ENCODE measurements at places on chromosomes 11 and 22.

GRCh38 chr11:76602431-76602861 is 68.1 kb downstream of the LRRC32 start:
- DNase-seq = peak; percentile 88

- no peak for DNase-seq
Observed at GRCh38 chr11:27997344-27997743, 110.6 kb downstream of the KIF18A start.

DNA sequence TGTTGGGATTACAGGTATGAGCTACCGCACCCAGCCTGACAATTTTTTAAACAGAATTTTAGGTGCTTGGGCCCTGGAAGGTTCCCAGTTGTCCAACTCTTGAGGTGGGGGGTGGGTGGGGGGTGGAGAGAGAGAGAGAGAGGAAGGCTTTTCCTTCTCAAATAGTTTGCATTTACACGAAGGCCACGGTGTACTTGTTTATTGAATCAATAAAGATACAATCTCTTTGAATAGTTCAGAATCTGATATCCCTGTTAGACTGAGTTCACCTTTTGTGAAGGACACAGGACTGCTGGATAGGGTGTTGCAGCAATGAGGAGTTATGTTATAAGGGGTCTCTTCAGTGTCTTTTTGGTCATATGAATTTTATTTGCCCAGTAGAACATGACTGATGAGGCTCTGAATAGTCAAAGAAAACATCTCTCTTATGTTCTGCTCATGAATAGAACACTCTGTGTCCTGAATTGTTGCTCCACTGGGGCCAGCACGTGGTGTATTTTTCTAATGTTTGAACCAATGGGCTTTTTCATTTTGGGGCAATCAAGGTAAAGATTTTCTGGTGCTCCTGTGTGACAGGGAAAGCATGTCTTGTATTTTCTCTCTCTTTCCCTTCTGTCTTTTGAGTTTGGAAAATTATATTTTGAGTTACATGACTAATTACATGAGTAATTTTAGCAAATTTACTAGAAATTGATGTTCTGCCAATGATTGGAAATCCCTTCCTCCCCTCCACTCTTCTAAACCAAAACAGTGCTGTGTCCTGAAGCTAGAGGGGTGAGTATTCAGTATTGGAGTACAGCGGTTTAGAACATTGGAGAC is 61.7 kb downstream of the PTPRJ start:
- no peak for DNase-seq

- DNase-seq = no peak
Observed at GRCh38 chr22:45657701-45658100, 13.9 kb upstream of the ATXN10 start.

DNA sequence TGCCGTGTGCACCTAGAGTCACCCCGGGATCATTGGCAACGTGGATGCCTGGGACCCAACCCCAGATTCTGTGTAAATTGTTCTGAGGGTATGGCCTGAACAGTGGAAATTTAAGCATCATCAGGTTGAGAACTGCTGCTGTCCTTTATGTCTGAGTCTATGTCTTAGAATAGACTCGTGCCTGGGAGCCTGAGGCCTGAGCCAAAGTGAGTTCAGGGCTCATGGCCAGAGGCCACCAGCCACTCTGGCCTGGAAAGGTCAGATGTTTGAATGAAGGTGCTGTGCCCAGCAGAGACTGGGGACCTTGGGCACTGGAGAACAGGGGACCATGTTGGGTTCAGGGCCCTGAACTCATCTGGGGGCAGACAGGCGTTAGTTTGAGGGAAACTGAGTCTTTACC is 91.1 kb downstream of the MYO18B start:
- DNase-seq = no peak

GRCh38 chr11:18307461-18308139 is 14.3 kb downstream of the HPS5 start:
- no peak for DNase-seq

DNA sequence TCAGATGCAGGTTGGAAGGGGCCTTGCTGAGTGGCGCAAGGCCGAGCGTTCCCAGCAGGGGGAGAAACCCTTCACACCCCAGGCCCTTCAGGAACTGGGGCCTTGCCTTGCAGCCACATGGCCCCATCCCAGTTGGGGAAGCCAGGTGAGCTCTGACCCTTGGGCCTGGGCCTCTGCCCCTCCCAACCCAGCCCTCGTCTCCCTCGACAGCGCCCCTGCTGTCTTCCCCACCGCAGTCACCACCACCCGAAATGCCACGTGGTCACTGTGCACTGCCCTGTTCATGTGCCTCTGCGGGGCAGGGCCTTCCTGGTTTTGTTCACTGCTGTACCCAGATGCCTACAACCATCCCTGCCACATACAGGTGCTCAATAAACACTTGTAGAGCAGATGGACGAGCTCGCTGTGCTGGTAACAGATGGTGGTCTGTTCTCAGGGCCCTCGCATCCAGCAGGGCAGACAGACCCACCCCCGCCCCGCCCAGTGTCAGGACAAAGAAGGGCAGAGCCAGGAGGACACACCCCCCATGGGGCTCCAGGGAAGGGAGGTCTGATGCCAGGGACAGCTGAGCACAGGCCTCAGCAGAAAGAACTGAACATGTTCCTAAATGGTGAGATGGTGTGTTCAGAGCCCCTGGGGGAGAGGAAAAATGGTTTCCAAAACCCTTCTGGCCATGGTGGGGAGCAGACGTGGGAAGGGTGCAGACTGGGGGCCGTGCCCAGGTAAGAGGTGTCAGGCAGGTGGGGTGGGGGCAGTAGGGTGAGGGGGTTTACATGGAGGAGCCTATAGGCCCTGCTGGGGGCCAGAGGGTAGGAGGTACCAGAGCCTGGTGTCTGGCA is 3.7 kb downstream of the POLR2L start:
- DNase-seq = no peak

All from hematopoietic multipotent progenitor cell treated with erythropoietin and hydrocortisone succinate and interleukin-3 and kit ligand, for 8 days (in vitro differentiated cells).